ENCODE measurements at places on chromosomes 7 and 10.

DNA sequence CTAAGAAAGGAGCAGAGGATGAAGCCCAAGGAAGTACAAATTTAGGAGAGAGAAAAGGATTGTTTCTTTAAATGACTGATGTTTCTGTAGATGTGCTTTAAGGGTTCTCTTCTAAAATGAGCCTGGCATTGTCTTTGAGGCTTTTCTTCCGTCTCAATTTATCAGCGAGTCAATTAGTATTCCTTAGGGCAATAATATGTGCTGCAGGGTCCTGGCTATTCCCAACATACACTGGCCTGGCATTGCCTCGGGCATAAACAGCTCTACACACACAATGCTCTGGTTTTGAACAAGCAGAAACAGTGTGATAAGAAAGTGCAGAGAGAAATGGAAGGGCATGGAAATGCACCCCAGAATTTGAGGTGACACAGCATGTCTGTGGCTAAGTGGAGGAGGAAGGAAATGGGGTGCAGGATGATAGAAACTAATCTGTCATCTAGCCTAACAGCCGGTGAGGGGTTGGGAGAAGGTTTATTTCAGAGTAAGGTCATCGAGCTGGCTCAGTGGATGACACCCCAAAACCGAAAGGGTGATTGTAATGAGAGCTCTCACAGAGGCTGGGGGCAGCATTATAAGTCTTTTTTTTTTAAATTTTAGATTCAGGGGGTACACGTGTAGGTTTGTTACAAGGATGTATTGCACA, 67.5 kb upstream of the ARHGAP21 start:
- DNase-seq: no peak

DNA sequence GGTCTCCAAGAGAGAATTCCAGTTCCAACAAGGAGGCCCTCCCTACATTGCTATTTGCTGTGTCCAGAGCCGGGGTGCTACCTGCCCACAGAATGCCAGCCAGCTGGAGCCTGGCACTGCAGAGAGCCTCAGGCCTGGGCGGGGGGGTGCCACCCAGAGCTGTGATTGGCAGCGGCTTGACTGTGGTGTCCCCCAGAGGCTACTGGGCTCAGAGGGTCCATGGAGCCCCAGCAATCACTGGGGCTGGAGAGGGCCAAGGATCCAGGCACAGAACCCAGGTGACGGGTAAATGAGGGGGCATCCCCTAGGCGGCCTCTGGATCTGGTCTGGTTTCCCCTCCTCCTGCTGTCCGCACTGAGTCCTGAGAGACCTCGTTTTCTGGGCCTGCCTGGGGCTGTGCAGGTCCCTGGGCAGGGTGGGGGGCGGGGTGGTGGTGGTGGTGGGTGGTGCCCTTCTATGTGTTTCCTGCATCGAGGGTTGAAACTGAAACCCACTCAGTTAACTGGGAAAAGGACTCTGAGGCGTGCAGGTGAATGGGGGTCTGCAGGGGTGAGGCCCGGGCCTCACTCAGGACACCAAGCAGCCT, 12.6 kb downstream of the DPYSL4 start:
- no peak for DNase-seq

DNA sequence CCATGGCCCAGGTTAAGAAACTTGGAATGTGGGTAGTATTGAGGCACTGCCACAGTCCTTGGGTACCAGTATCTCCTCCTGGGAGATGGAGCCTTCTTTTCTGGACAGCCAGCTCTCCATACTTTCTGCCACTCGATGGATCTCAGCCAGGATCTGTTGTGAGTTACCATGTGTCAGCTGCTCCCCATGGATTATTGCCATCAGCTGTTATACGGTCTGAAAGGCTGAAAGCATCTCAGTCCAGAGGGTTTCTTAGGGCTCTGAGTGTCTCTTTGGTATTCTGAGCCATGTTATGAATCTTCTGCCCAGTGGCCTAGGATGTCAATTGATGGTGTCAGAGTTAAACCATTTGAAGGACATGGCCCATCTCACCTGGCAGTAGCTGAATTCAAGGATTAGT, 197.5 kb downstream of the C7orf25 start:
- no peak for DNase-seq

DNA sequence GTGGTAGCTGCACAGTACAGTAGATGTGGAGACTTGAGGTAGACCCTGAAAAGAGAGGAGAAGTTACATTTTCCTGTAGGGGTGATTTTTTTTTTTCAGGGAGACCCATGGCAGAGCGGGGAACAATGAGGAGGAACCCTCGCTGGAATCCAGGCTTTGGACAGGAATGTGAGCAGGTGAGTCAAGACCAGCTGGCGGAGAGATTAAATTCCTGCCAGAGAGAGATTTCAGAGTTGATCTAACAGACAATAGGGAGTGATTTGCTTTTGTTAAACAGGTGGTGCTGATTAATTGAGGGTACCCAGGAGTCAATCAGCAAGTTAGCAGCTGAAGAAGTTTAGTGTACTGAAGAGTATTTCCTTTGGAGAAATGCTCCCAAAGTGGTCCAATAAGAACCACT, 41.6 kb upstream of the MINDY3 start:
- no peak for DNase-seq

DNA sequence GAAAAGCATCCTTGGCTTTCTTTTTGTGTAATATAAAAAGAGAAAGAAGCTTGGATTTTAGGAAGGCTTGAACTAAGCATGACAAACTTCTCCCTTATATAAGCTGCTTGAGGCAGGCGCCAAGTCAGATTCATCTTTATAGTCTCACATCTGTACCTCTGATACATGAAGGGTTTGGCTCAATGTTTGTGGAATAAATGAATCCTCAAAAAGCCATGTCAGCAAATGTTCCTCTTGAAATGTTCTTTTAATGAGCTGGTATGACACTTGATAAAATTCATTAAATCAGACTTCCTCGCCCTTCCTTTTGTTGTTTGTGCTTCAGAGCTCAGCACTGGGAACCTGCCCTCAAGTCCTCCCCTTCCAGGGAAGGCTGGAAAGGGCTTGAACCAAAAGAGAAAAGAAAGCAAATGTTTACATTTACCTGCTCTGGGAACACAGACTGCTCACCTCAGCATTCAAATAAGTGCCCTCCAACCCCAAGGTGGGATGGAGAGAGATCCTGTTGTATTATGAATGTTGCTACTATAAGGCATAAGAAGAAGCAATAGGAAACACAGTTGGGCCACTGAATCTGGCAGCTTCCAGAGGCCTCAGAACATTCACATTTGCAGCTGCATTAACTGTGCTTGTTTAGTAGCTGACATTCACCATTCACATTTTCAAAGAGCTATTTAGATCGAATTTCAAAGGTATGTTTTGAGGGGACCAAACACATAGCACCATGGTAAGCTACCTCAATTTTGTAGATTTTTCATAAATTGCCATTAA, 212.6 kb downstream of the CACNA2D1 start:
- DNase-seq: no peak

GRCh38 chr7:47497367-47498096, 84.4 kb downstream of the TNS3 start:
- no peak for DNase-seq

DNA sequence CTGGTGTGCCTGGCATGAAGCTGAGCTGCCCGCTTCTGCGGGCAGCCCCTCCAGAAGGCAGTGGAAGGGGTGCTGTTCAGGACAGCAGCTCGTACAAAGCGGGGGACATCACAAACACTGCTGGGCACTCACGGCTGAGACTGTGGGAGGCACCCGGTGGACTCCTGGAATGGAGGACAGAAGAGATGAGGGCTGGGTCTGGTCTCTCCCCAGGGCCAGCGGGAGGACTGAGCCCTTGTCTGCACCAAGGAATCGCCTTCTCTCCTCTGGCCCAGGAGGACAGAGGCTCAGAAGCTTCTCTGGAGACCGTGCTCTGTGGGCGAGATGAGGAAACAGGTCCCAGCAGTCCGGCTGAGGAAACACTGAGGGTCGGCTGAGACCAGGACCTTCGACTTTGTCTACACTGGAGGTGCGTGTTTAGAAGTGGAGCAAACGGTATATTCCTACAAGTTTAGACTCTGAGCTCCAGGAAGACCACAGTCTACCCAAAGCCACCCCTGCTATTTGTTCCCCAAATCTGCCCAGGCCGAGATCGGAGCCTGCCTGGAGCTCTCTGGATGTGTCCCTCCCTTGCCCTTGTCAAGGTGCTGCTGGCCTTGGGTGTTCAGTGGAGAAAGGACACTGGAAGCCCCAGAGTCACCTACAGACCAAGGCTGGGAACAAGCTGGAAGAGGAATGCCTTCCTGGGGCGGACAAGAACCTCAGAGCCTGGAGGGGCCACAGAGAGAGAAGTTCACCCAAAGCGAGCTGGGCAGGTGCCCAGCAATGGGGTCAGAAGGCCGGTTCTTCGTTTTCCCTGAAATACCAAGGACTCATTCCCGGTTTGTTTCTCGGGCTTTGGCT, 12.9 kb upstream of the INPP5A start:
- no peak for DNase-seq

- no peak for DNase-seq
These were observed 126.2 kb upstream of the FEZF1 start for GRCh38 chr7:122430710-122431109.

DNA sequence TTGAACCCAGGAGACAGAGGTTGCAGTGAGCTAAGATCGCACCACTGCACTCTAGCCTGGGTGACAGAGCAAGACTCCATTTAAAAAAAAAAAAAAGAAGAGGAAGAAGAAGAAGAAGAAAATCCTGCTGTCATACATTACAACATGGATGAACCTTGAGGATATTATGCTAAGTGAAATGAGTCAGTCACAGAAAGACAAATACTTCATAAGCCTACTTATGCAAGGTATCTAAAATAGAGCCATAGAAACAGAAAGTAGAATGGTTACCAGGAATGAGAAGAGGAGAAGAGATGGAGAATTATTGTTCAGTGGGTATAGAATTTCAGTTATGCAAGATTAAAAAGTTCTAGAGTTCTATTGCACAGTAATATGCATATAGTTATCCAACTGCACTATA, 466.5 kb downstream of the PLXNA4 start:
- DNase-seq: no peak

- DNase-seq: no peak
These were observed 21.7 kb upstream of the PRSS58 start for GRCh38 chr7:142279601-142280000.

GRCh38 chr10:97762816-97763215, 9.0 kb downstream of the SFRP5 start:
- DNase-seq: no peak

DNA sequence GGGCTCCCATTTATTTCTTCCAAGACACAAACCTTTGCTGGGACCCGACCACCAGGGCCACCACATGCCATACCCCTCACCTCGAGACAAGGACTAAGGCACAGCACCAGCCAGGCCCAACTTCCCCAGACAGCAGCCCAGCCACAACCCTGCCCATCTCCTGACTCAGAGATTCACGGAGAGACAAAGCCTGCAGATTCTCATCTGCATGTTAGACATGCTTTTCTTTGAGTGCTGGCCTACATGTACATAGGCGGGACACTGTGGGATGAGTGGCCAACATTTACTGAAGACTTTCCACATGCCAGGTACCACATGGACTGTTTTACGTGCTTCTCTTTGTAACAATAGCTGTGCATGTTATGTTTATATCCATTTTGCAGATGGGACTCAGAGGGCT, 221.3 kb upstream of the ZMIZ1 start:
- DNase-seq: no peak

DNA sequence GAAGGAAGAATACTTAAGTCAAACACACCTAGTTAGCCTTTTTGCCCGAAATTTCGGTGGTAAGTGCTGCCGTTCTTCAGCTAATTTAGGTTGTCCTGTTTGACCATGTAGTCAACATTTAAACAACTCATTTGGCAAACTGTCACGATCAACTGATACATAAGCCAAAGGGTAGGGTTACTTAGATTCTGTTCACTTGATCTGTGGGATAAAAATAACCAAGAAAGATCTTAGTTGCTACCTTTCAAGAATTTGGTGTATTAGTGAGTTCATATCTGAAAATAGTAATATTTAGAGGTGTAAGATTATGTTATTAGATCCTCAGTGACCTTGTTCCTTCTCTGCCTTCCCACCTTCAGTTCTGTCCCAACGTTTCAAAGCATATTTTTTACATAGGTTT, 2.0 kb downstream of the TNKS2 start:
- no peak for DNase-seq

DNA sequence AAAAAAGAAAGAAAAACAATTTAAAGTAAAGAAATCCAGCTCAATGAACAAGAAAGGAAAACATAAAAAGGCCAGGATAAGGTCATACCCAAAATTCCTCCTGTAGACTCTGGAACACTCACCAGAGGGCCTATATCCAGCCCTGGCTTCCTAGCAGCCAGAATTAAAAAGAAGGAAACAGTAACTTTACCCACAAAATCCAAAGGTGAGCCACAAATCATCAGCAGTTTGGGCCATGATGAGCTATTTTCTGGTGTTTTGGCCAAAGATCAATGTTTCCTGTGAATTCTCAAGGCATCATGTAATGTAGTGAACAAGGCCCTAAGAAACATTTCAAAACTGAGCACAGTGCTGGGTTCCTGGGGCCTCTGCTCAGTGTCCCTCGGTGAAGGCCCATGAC, 87.8 kb downstream of the LARP4B start:
- no peak for DNase-seq

DNA sequence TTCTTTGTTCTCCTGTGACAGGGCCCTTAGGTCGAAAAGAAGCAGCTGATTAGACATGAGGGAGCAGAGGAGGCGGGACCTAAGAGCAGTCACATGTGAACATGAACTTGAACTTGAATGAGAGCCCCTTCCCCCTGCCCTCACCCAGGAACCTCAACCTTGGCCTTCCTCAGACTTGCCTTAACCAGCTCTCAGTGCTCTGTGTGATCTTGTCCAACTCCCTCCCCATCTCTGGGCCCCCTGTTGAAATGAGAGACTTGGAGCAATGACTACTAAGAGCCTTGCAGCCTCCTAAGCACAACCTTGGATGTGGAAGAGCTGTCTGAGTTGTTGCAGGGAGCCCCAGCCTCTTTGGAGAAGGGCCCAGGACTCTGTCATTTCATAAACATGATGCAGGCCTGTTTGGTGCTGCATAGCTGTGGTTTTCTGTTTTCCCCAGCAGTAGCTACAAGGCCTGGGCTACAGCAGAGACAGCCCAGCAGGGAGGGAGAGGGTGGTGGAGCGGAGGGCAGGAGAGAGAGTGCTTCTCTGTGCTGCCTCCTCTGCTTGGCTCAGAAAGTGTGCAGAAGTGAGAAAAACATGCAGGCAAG, 123.9 kb upstream of the ZMIZ1 start:
- no peak for DNase-seq

GRCh38 chr10:61951144-61951483, 49.6 kb downstream of the ARID5B start:
- DNase-seq: no peak

GRCh38 chr7:55127622-55128081, 108.8 kb downstream of the EGFR start:
- peak; percentile 55 for DNase-seq

DNA sequence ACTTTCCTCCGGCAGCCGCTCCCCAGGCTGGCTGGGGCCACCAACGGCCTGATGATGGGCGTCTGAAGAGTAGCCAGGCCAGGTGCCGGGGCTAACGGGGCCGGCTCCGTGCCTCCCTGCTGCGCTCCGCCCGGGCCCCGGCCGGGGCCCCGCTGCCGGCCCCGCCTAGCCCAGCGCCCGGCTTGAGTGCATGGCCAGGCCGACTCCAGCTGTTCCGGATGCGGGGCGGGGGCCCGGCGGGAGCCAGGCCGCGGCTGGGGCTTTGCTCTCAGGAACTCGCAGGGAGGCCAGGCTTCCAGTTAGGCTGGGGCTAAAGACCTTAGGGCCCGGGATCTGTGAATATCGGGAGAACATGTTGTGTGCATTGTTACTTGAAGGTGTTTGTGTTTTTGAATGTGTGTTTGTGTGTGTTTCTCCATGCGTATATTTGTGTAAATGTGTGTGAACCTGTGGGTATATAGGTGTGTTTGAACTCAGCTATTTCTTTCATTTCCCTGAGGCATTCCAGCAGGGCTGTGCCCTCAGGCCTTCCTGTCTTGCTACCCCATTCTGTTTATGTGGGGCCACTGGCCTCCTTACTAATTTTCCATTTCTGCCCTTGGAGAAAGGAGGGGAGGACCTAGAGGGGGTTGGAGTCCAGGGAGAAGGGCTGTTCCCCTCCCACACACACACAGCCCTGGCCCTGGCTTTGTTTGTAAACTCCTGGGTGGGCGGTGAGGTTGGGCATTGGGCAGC, 1.1 kb upstream of the LBX1 start:
- DNase-seq: no peak
